Ovary (tissue), 10 donors: ENCODE measurements at places on chromosomes 7 and 10. TPM values are rescaled to one million over a fixed set of nuclear protein-coding genes. Genes with fewer than 3 reads are reported as not detected.

- DNase-seq, result no peak
Measured at GRCh38 chr10:110569736-110570135, 2.2 kb downstream of the SMC3 start.

PDCD11 gene
- 32.7 TPM for total RNA-seq

MMP21 gene
- 1.5 TPM for total RNA-seq

HNRNPH3 gene
- 173 TPM for total RNA-seq

TRIP6 gene
- total RNA-seq, result 64.1 TPM
